ENCODE measurements at places on chromosomes 16 and 17. TPM values are rescaled to one million over a fixed set of nuclear protein-coding genes. Genes with fewer than 3 reads are reported as not detected.

DNA sequence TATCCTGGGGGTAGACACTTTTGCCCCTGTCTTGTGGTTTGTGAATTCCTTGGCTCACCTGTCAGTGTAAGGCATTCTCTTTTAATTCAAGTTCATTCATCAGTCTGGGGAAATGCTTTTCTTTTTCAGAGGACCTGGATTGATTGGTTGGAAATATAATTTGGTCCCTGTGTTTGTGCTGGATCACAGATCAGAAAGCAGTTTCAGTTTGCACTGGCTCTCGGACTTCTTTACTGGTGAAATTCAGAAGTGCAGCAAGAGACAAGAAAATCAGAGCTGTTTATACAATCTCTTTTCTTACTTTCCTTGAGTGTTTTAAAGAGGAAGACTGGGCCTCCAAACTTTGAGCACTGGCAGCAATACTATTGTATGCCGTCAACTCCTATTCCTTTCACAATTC lies 161.8 kb upstream of the KCNJ16 start:
- no peak for DNase-seq

GRCh38 chr17:50194934-50195865 lies 6.2 kb downstream of the COL1A1 start:
- DNase-seq: no peak

DNA sequence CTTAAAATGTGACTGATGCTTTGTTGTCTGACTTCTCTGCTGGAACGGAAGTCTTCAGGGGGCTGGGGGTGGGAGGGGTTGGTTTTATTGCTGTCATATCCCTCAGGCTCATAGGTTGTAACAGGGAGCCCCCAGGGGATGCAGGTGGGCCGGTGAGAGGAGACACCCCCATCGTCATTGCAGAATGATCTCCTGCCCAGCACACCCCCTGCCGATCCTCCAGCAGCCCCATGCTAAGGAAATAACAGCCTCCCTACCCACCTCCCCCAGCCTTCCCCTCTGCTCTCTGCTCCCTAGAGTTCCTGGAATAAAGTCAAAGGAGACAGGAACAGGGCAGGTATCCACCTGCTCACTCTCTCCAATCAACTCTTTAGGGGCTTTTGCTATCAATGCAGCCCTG lies 270.1 kb upstream of the TNRC6C start:
- no peak for DNase-seq

GRCh38 chr16:86040496-86040895 lies 141.5 kb downstream of the IRF8 start:
- DNase-seq: no peak

- no peak for DNase-seq
Measured at GRCh38 chr17:52035336-52035915, 123.1 kb downstream of the CA10 start.

DNA sequence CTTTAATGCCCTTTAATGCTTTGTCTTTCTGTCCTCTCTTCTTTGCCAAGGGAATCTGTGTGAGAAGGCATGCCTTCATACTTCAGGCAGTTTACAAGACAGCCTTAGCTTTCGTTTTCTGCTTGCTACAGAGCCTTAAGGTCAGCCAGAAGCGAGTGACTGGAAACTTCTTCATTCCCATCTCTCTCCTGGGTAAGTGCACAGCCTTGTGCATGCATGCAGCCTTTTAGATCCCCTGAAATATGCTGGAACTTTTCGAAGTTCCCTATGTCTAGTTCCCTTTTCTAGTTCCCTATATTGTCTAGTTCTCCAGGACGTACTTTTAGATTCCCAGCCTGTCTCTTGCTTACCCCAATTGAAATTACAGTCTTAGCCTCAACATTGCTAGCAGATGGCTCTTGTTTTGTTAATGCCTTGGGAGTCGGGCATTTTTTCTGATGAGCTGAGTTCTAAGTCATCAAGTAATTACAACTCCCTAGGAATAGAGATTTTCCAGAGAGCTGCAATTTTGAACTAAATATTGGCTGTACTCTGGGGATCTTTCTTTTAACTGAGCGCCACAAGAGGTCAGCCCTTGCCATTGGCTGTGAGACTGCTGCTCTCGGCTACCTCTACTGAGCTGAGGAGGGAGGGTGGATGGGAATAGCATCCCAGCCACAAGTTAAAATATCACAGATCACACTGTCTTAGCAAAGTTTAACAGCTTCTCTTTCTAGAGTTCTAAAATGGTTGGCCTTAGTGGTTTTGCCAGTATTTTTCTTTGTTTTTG lies 22.7 kb upstream of the PPM1D start:
- no peak for DNase-seq

GRCh38 chr17:13140750-13141149 lies 122.9 kb upstream of the ELAC2 start:
- DNase-seq: no peak

DNA sequence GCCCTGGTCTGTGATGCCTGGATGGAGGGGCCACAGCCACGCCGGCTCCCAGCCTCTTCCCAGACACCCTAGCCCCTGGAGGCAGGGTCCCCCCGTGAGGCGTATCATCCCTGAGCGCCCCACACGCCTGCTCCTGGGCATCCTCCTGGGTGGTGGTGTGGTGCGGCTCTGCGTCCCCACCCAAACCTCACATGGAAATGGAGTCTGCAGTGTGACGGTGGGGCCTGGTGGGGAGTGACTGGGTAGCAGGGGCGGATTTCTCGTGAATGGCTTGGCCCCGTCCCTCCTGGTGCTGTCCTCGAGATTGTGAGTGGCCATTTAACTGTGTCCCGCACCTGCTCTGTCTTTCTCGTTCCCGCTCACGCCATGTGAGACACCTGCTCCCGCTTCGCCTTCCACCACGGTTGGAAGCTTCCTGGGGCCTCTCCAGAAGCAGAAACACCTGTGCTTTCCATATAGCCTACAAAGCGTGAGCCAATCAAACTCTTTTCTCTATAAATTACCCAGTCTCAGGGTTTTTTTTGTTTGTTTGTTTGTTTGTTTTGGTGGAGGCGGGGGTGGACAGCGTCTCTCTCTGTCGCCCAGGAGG lies 5.9 kb upstream of the SSTR5 start:
- no peak for DNase-seq

DNA sequence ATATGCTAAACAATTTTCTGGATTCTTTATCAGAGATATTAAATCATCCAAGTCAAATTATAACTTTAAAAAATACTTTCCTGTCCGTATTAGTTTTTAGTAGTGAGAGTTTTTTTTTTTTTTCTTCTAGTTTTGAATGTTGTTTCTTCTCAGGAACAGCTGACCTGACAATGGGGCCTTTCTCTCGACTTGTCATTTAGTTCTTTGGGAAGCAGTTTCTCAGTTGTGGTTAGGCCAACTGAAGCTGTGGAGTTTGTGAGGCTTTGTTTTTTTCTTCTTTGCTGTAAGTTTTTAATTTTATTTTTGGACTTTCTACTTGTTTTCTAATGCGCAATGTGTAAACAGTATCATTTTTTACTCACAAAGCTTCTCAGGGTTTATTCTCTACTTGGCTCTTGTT lies 140.8 kb downstream of the FTO start:
- no peak for DNase-seq

- DNase-seq: no peak
Measured at GRCh38 chr17:68509141-68510057, 2.8 kb upstream of the PRKAR1A start.

DNA sequence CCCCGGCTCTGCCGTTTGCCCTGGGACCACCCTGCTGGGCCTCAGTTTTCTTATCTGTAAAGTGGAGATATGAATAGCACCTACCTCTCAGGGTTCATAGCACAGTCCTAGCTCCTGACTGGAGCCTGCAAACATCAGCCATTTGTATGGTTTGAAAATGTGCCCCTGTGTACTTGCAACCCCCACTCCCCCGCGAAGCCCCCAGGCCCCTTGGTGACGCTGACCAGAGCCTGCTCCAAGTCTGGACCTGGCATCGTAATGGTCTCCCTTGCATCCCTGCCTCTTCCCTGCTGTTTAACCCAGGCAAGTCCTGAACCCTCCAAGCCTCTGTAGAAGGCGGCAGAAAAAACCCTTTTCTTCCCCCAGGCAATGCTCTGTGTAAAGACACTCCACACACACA lies 128.0 kb downstream of the IRF8 start:
- DNase-seq: no peak

DNA sequence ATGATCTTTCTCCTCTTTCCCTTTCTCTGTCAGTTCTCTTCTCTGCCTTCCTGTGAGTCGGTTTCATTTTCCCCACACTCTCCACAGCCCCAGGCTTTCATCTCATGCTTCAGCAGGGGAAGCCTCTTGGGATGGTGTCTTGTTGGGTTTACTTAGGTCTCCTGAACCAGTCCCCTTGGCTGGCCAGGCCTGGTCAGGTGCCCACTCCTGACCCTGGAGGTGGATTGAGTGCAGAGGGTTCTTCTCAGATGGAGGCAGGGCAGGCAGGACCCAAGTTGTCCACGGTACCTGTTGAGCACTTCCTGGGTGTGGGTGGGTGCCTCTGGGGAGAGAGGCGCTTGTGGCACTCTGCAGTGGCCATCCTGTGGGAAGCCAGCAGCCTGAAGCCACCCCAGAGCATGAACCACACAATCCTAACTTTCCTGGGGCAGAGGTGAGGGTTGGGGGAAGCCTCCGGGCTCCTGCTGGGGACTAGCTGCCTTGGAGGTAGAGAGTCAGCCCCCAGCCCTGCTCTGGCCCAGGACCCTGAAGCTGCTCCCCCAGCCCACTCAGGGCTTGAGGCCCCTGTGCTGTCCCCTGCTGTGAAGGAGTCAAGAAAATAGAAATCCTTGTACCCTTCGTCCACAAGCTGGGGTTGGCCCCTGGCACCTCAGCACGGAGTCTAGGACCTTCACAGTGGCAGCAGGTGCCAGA lies 2.0 kb upstream of the RAP1GAP2 start:
- DNase-seq: peak; percentile 35

GRCh38 chr17:60542071-60542470 lies 16.0 kb upstream of the APPBP2 start:
- DNase-seq: no peak

DNA sequence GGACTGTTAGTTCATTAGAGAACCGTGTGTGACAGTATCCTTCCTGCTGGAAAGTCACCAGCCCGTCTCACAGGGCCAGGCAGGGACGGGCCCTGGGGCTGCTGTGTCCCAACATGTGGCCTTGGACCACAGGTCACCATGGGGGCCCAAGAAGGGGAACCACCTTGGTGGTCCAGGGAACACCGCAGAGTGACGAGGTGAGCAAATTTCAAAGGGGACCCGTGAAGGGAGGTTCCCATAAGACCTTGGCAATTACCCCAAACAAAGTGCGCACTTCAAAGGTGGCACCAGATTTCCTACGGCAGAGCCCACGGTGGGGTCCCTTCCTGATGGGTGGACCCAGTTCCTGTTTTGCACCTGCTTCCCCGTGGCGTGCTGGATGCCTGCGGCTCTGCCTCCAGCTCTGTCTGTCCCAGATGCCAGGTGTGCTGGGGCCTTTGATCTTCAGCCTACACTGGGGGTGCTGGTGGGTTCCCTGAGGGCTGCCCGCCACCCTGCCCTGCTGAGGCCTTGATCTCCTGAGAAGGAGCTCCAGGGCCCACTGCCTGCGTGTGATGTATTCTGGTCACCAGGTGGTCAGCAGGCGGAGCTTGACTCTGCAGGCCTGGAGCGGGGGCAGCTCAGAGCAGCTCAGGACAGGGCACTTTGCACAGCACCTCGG lies 27.0 kb downstream of the SLC7A5 start:
- no peak for DNase-seq

- no peak for DNase-seq
Measured at GRCh38 chr16:21590796-21591195, 8.6 kb upstream of the METTL9 start.

The NATD1 gene
- 3.2 TPM for total RNA-seq

The ACLY gene
- total RNA-seq: 203 TPM

The ENKD1 gene
- 9.3 TPM for total RNA-seq

The BAIAP3 gene
- total RNA-seq: 0.31 TPM

The GPRC5B gene
- not detected for total RNA-seq

The FOXN1 gene
- total RNA-seq: not detected

The KRT36 gene
- not detected for total RNA-seq

The FUS gene
- total RNA-seq: 489 TPM

Measured in activated CD4-positive, alpha-beta memory T cell treated with anti-CD3 and anti-CD28 coated beads for 36 hours (primary cell).